ENCODE measurements at places on chromosomes 5 and 9. TPM values are rescaled to one million over a fixed set of nuclear protein-coding genes. Genes with fewer than 3 reads are reported as not detected.

DNA sequence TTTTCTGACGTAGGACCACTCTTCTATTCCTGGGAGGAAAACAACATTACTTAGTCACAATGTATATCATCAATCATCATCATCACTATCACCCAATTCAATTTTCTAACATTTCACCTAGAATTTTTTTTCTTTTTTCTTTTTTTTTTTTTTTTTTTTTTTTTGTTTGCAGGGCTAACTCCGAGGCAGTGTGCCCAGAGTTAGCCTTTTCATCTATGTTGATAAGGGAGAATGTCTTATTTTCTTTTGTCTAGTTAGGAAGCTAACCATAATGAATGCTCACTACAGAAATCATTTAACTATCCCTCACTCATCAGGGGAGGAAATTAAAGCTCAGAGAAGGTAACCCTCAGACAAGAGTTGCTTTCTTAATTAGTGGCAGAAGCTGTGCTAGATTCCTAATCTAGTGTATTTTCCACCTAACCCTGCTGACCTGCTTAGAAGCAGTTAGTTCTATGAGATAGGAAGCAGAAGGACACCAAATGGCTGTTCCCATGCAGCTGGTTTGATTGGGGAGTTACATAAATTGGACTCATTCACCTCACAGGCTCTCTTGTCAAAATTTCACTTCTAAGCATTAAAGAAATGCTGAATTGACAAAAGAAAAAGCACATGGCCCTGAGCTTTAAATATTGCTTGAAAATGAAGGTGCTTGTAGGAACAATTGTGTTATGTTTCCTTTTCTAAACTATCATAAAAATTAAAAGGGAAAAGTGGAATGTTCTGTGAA lies 8.6 kb upstream of the PRRC1 start:
- no peak for DNase-seq

Gene CYLC2
- not detected for total RNA-seq

GRCh38 chr9:95381221-95381620 lies 63.7 kb upstream of the FANCC start:
- no peak for DNase-seq

- DNase-seq: no peak
Measured at GRCh38 chr5:35183556-35183955, 46.7 kb downstream of the PRLR start.

- DNase-seq: no peak
Measured at GRCh38 chr5:170327168-170327567, 29.6 kb upstream of the LCP2 start.

Gene PCDHB7
- total RNA-seq: 0.37 TPM

- peak; percentile 30 for DNase-seq
Measured at GRCh38 chr9:113454914-113455761, 8.4 kb upstream of the RGS3 start.

Gene IFNK
- not detected for total RNA-seq

All from Calu3 (cell line).